ENCODE measurements at places on chromosomes 1 and 21. TPM values are rescaled to one million over a fixed set of nuclear protein-coding genes. Genes with fewer than 3 reads are reported as not detected.

GRCh38 chr1:188027613-188028012 lies 1198.9 kb downstream of the PLA2G4A start:
- DNase-seq, result no peak

DNA sequence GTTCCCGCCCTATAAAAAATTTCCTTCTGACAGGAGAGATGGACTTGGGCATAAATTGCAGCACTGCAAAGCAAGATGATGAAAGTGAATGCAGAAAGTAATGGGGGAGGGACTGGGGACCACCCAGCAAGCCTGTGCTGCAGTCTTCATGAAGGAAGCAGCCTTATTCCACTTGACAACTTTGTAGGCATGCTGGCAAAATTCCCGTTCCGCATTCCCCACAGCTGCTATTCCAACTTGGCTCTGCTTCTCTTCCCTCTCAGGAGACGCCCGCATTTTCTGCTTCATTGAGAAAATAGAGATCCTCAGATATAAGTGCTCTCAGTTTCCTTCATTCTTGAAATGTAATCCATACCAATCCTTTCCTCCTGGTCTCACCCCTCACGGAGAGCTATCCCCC lies 2.4 kb downstream of the HMGB4 start:
- no peak for DNase-seq

GRCh38 chr1:91876040-91876470 lies 9.9 kb downstream of the TGFBR3 start:
- DNase-seq, result no peak

- no peak for DNase-seq
Observed at GRCh38 chr1:29052941-29053340, 70.8 kb downstream of the TMEM200B start.

DNA sequence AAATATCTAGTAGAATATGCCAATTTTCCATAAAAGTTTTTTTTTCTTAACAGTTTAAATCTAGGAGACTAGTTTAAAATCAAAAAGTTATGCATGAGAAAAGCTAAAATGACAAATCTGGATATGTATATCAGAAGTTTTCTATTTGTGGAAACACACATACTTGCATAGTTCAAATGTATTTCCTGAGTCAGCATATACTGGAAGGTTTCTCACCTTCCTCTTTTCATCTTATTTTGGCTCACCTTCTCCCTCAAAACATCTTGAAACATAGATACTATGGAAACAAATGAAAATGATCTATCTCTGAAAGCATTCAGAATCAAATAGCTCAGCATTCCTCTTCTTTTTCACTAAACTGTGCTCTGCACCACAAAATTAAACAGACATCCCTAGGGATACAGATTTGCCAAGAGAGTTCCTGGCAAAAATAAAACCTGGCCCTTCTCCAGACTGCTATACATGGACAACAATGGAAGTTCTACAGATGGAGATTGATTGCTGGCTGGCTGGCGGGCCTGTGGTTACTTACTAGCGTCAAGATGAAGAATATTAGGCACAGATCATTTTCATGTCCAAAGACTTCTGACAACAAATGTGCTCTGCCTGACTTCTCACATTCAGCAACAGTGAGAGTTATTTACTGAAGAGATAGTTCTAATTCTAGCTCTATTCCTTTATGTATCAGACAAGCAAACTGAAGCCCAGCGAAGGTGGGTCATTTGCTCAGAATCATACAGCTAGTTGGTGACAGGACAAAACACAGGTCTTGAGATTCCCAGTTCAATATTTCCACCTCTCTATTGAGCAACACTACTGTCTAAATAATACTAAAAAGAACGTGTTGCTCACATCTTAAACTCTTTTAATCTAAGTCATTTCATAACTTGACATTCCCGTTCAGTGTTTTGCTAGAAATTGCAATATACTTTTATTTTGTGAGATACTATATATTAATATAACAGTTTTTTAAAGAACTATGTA lies 26.6 kb downstream of the DIPK1A start:
- DNase-seq, result no peak

GRCh38 chr1:21143752-21144151 lies 32.9 kb downstream of the EIF4G3 start:
- DNase-seq, result no peak

DNA sequence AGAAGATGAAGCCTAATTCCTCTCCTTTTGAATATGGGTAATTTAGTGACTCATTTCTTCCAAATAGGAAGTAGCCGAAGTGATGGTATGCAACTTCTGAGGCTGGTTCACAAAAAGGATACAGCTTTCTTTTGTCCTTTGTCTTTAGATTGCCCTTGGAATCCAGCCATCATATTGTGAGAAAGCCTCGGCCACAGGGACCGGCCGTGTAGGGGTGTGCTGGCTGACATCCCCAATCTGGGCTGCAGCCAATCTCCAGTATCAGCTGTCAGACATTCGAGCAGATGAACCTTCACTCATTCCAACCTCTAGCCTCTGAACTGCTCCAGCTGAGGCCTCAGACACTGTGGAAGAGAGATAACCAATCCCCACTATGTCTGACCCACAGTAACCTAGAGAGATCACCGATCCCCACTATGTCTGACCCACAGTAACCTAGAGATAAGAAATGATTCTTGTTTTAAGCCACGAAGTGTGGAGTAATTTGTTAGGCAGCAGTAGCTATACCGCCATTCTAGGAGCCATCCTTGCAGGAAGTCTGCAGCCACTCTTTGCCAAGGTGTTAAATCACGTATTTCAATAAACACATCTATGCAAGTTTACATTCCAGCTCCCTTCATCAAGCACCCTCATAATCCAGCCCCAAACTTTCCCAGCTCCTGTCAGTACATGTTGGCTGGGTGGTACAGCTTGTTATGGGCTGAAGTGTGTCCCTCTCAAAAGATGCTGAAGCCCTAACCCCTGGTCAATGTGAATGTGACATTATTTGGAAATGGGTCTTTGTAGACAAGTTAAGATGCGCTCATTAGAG lies 2.9 kb upstream of the DIP2A start:
- no peak for DNase-seq

The RBBP5 gene
- total RNA-seq, result 10.1 TPM

The SPTA1 gene
- total RNA-seq, result 0.43 TPM

The CRYZ gene
- total RNA-seq, result 31.0 TPM

GRCh38 chr21:30430170-30430655 lies at the start of gene KRTAP13-4:
Gene KRTAP13-4, plus strand, starts transcription at chr21:30430220. Its CDS starts 56 bp downstream, at chr21:30430276.
- no peak for DNase-seq

DNA sequence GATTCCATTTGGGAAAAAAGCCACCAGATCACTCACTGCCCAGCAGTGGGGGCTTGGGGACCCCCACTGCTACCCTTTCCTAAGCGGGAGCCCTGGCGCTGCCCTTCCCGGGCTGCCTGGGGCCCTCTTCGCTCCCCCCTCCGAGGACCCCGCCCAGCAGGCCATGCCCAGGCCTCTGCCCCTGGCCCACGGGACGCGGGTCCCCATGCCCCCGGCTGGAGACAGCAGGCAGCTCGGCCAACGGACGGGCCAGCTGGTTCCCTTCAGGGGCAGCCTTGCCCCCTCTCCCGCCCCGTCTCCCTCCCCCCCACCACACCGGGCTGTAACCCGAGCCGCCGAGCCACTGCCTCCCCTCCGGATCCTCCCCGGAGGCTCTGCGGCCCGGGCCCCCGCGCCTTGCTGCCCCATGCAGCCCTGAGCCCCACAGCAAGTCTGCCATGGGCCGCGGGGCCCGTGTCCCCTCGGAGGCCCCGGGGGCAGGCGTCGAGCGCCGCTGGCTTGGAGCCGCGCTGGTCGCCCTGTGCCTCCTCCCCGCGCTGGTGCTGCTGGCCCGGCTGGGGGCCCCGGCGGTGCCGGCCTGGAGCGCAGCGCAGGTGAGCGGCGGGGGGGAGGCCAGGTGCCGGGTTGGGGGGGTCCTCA lies at the start of gene MMP23B:
TSS of gene MMP23B (plus strand) at position 392 of the 639 bp plus-strand sequence. CDS start at position 438, 46 bp downstream.
- no peak for DNase-seq

All from cardiac septum (tissue), 1 donor.